ENCODE measurements at places on chromosomes 5 and 9. TPM values are rescaled to one million over a fixed set of nuclear protein-coding genes. Genes with fewer than 3 reads are reported as not detected.

Gene HMHB1
- not detected for total RNA-seq

GRCh38 chr5:134937526-134937925 lies 30.2 kb upstream of the CATSPER3 start:
- no peak for DNase-seq

Gene SLC36A2
- total RNA-seq: not detected

- DNase-seq: no peak
Measured at GRCh38 chr5:125326150-125326510, 579.7 kb upstream of the ZNF608 start.

DNA sequence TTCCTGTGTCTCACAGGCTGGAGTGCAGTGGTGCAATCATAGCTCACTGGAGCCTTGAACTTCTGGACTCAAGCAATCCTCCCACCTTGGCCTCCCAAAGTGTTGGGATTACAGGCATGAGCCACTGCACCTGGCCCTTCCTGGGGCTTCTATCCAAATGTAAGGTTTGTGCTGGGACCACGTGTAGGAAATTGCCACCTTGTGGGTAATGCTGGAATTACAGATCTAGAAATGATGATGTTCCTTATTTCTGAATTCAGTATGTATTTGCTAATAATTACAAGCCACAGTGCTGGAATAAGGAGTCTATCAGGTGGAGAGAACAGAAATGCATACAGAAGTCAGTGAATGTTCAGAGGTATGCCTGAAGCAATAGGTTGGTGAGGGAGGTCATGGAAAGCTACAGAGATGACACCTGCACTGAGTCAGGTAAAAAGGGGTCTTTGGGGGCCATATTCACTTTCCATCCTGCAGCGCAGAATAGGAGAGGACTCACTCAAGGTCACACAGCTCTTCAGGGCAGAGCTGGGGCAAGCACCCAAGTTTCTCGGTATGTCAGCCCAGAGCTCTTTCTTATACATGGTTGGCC lies 8.8 kb upstream of the IGFBPL1 start:
- peak; percentile 13 for DNase-seq

Gene EQTN
- total RNA-seq: not detected

- no peak for DNase-seq
Measured at GRCh38 chr5:76696251-76696650, 19.7 kb upstream of the F2R start.

DNA sequence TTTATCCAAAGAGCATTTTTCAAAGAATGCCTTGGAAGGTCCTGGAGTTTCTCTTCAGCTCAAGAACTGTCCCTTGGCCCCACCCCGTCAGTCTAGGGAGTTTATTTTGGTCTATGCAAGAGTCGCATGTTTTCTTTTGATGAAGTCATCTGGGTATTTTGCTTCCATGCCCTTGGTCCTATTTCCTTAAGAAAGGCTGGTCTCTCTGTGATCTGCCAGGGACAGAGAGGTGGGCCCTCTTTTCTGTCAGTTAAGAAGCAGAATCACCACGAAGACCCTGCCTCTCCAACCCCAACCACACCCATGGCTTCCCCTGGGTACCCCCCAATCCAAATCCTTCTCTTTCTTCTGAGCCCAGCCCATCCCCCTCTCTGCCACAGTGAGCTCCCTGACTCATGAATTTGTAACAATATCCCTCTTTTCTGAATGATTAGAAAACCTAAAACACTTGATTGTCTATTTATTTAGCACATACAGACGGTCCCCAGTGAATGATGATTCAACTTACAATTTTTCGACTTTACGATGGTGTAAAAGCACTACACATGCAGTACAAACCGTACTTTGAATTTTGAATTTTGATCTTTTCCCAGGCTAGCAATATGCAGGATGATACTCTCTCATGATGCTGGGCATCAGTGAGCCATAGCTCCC lies 163.5 kb upstream of the ADRA1B start:
- DNase-seq: no peak

Gene BNC2
- total RNA-seq: not detected
